ENCODE measurements at places on chromosomes 16 and 17. TPM values are rescaled to one million over a fixed set of nuclear protein-coding genes. Genes with fewer than 3 reads are reported as not detected.

GPR139 gene
- polyA plus RNA-seq: not detected

NLRC3 gene
- polyA plus RNA-seq: 2.2 TPM

ZNF19 gene
- 13.8 TPM for polyA plus RNA-seq

GGA2 gene
- 138 TPM for polyA plus RNA-seq

ZNF385C gene
- 6.2 TPM for polyA plus RNA-seq

ACSM2A gene
- 60.4 TPM for polyA plus RNA-seq

ABCC12 gene
- polyA plus RNA-seq: not detected

DPEP2 gene
- 0.71 TPM for polyA plus RNA-seq

- no peak for DNase-seq
These were observed 7.3 kb downstream of the ST6GALNAC2 start for GRCh38 chr17:76578376-76578775.

GRCh38 chr17:11538366-11538765 is 59.9 kb upstream of the DNAH9 start:
- no peak for DNase-seq

DNA sequence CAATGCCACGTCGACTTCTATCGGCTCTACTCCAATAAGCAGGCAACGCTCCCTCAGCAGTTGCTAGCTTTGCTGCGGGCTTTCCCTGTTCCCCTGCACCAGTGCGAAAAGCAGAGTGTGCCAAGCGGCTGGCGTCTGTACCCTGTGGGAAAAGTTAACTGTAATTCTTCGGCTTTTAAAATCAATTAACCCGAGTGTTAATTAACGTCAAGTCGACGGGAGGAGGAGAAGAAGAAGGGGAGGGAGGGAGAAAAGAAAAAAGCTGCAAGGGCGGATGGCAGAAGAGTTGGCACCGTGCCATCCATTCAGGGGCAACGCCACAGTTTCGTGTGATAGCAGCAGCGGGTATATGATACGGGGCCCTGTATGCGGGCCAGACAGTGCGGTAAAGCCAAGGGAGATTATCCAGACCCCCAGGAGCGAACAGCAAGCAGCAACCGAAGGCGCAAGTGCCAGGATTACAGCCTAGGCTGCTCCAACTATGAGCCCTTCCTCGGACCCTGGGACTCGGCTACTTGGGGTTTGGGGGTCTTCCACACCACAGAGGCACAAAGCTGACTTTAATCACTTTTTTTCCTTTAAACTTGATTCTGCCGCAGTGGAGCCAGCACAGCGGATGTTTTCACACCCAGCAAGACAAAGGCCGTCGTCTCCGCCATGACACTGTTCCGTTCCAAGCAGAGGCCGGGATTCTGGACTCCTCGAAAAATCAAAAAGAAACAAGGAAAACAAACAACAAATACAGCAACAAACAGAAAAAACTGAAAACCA is 253.8 kb upstream of the PMFBP1 start:
- no peak for DNase-seq

- no peak for DNase-seq
These were observed 25.0 kb downstream of the NXN start for GRCh38 chr17:954431-955164.

DNA sequence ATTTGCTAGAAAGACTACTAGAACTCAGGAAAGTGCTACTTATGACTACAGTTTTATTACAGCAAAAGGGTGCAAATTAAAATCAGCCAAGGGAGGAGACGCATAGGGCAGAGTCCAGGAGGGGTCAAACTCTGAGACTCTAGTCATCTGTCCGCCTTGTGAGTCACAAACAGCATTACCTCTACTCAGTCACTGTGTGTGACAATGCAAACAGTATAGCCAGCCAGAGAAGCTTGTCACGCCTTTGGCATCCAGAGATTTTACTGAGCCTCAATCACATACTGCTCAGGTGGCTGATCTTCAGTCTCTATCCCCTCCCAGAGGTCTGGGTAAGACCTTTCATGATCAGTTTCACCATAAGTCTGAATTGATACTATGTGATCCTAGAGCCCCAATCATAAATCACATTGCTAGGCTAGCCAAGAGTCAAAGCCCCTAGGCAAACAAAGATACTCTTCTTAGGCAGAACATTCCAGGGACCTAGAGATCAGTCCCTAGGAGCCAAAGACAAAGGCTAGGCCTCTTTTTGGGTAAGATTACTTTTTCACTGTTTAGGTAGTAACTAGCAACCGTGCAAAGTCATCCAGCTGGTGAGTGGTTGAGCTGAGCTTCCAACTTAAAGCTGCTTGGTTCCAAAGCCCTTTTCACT is 48.8 kb upstream of the CLEC19A start:
- no peak for DNase-seq

GRCh38 chr17:4175921-4176807 is 33.2 kb downstream of the CYB5D2 start:
- DNase-seq: peak; percentile 35

DNA sequence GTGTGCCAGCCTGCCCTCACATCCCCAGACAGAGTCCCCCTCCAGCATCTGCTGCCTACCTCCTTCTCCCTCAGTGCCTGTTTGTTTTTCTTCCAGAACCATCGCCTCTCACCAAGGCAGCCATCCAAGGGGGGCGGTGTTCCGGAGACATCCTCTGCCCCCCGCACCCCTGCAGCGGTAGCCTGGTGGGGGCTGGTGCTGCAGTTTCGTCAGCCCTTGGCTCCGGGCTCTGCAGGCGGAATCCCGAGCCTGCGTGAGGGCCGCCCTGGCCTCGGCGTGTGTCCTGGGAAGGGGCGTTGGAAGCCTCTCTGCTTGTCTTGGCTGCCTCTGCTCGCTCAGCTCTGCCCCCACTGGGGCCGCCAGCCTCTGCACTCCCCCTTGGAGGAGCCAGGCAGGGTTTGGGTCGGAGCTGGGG is 126.0 kb upstream of the CIBAR2 start:
- no peak for DNase-seq

DNA sequence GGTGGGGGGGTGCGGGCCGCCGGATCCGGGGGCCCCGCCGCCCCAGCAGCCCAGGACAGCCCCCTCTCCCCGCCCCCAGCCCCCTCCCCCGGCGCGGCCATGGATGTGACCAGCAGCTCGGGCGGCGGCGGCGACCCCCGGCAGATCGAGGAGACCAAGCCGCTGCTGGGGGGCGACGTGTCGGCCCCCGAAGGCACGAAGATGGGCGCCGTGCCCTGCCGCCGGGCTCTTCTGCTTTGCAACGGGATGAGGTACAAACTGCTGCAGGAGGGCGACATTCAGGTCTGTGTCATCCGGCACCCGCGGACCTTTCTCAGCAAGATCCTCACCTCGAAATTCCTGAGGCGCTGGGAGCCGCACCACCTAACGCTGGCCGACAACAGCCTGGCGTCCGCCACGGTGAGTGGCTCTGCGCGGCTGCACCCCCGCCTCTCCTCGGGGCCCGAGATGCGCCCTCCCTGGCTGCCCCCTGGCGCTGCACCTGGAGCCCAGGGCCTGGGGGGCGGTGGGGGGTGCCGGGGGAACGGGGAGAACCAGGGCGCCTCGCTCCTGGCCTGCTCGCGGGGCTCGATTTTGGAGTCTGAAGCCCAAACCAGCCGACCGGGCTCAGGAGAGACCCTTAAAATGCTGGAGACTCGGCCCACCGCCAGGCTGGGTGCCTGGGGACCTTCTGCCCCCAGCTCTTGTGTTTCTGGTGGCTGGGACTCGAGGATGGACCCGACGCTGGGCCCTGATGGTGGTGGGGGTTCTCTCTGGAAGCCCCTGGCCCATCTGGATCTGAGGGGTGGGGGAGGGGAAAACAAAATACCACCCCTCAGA is 744 bp downstream of the CMIP start:
- no peak for DNase-seq

DNA sequence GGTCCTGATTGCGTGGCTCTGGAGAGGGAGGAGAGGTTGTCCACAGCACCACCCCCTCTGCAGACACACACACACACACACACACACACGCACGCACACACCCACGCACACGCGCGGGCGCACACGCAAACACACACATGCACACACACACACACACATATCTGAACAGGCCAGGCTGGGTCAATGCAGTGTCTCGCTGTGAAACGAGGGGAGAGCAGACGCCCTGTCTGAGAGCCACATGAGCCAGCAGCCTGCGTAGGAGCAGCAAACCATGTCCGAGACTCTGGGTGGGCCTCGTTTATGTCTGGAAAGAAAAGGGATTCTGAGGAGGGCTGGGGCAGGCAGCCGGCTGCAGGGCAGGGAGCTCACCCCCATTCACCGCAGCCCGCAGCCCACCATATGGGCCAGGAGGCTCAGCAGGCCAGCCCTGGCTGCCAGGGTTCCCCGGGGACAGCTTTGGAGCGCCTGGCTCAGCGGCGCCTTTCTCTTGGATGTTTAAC is 93.3 kb upstream of the TNRC6C start:
- DNase-seq: no peak

- DNase-seq: no peak
These were observed 324.0 kb downstream of the SNX29 start for GRCh38 chr16:12300490-12300889.

DNA sequence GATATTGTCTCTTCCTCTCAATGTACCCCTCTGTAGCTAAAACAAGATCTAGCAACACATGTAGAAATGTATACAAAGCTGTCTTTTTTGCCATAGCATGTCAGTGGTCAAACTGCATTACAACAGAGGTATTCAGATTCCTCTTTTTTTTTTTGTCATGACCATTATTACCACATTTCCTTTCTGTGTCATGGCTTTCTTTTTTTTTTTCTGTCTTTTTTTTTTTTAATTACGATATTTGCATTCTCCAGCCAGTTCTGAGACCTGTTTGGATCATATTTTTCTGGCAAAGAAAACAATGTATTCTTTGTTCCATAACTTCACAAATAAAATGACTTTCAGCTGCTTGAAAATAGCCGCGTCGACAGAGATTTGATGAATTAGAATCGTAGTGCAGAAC is 27.4 kb upstream of the CAPNS2 start:
- no peak for DNase-seq

DNA sequence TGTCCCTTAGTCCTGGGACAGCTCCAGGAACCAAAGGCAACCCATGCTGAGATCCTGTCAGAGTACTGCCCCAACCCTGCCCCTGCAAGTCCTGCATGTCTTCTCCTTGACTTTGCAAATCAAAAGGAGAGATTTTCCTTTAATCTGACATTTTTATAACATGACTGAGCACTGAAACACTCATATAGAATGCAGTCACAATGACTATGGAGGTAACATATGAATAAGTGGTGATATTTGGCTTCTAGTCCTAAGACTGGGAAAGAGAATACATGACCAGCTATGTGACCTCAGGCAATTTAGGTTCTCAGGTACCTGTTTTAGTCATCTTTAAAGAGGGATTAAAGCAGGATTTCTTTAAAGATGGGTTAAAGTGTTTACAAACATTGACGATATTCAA is 941.6 kb upstream of the CDH8 start:
- DNase-seq: no peak

DNA sequence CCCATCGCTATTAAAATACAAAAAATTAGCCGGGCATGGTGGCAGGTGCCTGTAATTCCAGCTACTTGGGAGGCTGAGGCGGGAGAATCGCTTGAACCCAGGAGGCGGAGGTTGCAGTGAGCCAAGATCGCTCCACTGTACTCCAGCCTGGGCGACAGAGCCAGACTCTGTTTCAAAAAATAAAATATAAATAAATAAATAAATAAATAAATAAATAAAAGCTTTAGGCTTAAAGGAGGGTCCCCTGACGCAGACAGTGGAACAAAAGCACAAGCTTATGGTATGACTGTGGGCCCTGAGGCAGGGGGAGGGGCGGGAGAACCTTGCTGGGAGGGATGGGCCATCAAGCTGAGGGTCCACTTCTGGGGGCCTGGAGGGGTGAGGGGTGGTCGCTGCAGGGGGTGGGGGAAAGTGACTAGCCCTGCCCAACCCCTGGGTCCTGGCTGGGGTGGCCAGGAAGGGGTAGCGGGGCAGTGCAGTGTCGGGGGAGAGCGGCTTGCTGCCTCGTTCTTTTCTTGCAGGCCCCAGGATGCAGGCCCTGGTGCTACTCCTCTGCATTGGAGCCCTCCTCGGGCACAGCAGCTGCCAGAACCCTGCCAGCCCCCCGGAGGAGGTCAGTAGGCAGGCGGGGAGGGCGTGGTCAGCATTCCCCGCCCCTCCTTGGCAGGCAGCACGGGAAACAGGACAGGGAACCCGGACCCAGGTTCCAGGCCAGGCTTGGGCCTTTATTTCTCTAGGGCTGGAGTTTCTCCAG is 4.7 kb downstream of the SERPINF1 start:
- DNase-seq: no peak

GRCh38 chr17:54348234-54348633 is 525.5 kb downstream of the KIF2B start:
- DNase-seq: no peak

- no peak for DNase-seq
These were observed 219.7 kb upstream of the RPL38 start for GRCh38 chr17:73983621-73984400.

GRCh38 chr17:81135505-81136278 is 29.6 kb upstream of the PVALEF start:
- DNase-seq: no peak

- no peak for DNase-seq
These were observed 28.7 kb upstream of the FASN start for GRCh38 chr17:82126556-82127314.

GRCh38 chr16:79932572-79932971 is 332.0 kb upstream of the MAF start:
- DNase-seq: no peak

- no peak for DNase-seq
These were observed 52.6 kb downstream of the ZFHX3 start for GRCh38 chr16:72995151-72995881.

GRCh38 chr16:58848662-58849002 is 114.5 kb upstream of the GOT2 start:
- no peak for DNase-seq

DNA sequence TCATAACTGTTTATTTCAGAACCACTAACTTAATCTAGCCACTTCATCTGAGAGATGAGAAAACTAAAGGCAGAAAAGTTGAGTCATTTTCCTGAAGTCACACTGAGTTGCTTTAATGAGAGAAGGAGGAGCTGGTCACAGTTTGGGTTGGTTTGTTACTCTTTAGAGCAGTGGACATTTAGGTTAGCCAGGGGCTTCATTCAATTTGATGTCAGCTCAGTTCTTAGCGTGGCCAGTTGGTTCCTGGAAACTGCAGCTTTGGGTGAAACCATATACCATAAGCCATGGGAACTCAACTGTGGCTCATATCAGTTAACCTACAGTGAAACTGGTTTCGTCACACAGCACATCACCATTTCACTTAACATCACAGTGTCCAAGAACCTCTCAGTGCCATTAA is 59.2 kb upstream of the ADORA2B start:
- no peak for DNase-seq

DNA sequence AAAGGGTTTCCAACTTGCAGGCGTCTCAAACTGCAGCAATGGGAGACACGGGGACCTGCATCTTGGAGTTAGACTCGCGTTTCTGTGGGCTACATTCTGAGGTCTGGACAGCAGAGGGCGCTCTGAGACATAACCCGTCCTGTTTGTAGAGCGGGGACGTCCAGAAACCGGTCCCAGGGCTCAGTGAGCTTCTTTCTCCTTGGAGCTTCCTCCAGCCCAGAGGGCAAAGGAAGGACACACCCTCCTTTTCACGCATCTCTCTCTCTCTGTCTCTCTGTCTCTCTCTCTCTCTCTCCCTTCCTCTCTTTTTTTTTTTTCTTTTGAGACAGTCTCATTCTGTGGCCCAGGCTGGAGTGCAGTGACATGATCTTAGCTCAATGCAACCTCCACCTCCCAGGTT is 19.8 kb downstream of the COX4I1 start:
- DNase-seq: peak; percentile 63
